ENCODE measurements at places on chromosomes 5 and 9.

- DNase-seq = no peak
Measured at GRCh38 chr5:139919308-139919707, 123.7 kb downstream of the PSD2 start.

GRCh38 chr5:65247594-65247993 is 234.1 kb downstream of the ADAMTS6 start:
- no peak for DNase-seq

GRCh38 chr9:32045513-32045912 is 338.9 kb upstream of the ACO1 start:
- DNase-seq = no peak

DNA sequence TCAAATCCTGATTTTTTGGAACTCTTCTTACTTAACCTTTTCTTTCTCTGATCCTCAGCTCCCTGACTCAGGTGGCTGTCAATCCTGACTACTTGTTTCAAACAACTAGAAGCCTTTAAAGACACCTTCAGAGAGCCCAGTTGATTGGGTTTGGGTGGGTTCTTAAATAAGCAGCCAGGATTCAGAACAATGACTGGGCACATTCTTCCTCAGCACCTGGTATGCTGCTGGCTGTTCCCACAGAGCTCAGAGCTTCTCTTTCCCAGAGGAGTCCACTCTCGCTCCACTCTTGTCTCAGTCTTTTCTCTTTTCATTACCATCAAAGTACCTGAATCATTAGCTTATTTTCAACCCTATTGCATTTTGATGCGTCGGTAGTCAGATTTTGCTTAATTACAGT is 22.5 kb downstream of the PCSK5 start:
- DNase-seq = no peak

DNA sequence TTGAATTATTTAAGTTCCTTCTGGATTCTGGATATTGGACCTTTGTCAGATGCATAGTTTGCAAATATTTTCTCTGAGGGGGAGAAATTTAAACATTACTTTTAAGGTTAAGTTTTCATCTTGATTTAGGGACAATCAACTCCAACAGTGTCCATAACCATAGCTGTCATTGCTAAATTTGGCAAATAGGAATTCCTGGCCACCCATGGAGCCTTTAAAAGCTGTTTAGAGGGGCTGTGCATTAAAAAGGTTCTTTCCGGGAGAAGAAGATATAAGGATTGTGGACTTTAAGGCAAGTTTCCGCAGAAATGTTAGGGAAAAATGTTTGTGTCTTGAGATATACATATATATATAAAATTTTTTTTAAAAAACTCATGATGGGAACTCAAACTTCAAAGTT is 339.7 kb downstream of the ADAMTS6 start:
- DNase-seq = no peak

- DNase-seq = no peak
Measured at GRCh38 chr9:119029886-119030285, 339.3 kb downstream of the BRINP1 start.

DNA sequence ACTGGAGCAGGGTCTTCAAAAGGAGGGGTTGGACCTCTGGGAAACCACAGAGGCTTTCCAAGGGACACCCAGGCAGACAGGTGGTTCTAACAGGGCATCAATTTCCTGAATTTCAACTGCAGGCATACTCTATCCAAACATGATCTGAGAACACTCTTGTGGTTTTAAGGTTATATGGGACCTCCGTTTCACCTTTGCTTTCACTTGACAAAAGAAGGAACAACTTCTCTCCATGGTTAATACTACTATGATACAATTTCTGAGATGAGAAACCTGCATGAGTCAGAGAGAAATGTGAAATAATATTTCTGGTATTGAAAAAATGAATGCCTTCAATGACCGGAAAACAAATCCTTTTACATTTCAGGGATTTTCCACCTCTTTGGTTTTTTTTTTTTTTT is 28.0 kb upstream of the ERAP1 start:
- DNase-seq = no peak
